Tracheal epithelial cell (primary cell): ENCODE measurements at places on chromosomes 12 and 14. TPM values are rescaled to one million over a fixed set of nuclear protein-coding genes. Genes with fewer than 3 reads are reported as not detected.

GZMB gene
- total RNA-seq = 0.21 TPM in 1 of 2 replicates, not detected in the other

INSM2 gene
- not detected in 2 replicates for total RNA-seq

NAB2 gene
- 40.9 and 60.0 TPM in 2 replicates for total RNA-seq

CLMN gene
- 6.4 and 7.2 TPM in 2 replicates for total RNA-seq

RIN3 gene
- total RNA-seq = 0.96 and 3.2 TPM in 2 replicates

DPPA3 gene
- not detected in 2 replicates for total RNA-seq

KLRF1 gene
- 0.48 TPM in 1 of 2 replicates, not detected in the other for total RNA-seq

AKAP3 gene
- total RNA-seq = 1.4 and 1.9 TPM in 2 replicates

B4GALNT3 gene
- 5.5 and 10.6 TPM in 2 replicates for total RNA-seq

TMCC3 gene
- total RNA-seq = 7.2 and 24.3 TPM in 2 replicates

ENO2 gene
- 6.6 and 31.1 TPM in 2 replicates for total RNA-seq

SRRM4 gene
- total RNA-seq = not detected in 2 replicates

RAB35 gene
- total RNA-seq = 22.4 and 27.0 TPM in 2 replicates

CEBPE gene
- not detected in 2 replicates for total RNA-seq

CABP1 gene
- not detected in 2 replicates for total RNA-seq

SERPINA1 gene
- 1.1 and 10.6 TPM in 2 replicates for total RNA-seq

FGD4 gene
- total RNA-seq = 21.4 and 31.1 TPM in 2 replicates

C12orf50 gene
- not detected in 2 replicates for total RNA-seq

DERA gene
- 73.1 and 77.6 TPM in 2 replicates for total RNA-seq

HSPB8 gene
- 0.43 and 14.9 TPM in 2 replicates for total RNA-seq

CLEC1A gene
- under 0.01 TPM in 1 of 2 replicates, not detected in the other for total RNA-seq

HSPA2 gene
- 3.4 and 8.4 TPM in 2 replicates for total RNA-seq

POLR3B gene
- total RNA-seq = 8.2 and 8.7 TPM in 2 replicates

ADGRD1 gene
- not detected in 2 replicates for total RNA-seq

PPP1R13B gene
- 5.5 and 8.0 TPM in 2 replicates for total RNA-seq

CMKLR1 gene
- not detected in 2 replicates for total RNA-seq

LYZ gene
- total RNA-seq = not detected in 2 replicates

KRT78 gene
- 1.3 and 1.7 TPM in 2 replicates for total RNA-seq

KCNK10 gene
- total RNA-seq = not detected in 2 replicates

PLEKHG3 gene
- 56.1 and 101 TPM in 2 replicates for total RNA-seq

TTC9 gene
- total RNA-seq = 6.4 and 7.0 TPM in 2 replicates

PSMB5 gene
- 186 and 259 TPM in 2 replicates for total RNA-seq

SSPN gene
- 1.5 and 3.4 TPM in 2 replicates for total RNA-seq

YY1 gene
- total RNA-seq = 47.5 and 62.0 TPM in 2 replicates

LMNTD1 gene
- total RNA-seq = not detected in 2 replicates

NGDN gene
- 50.1 and 75.9 TPM in 2 replicates for total RNA-seq

ZC2HC1C gene
- 0.24 and 0.64 TPM in 2 replicates for total RNA-seq

RIPK3 gene
- total RNA-seq = 2.1 and 5.1 TPM in 2 replicates

SLC22A17 gene
- 1.5 and 8.7 TPM in 2 replicates for total RNA-seq

TEDC1 gene
- 2.3 and 5.1 TPM in 2 replicates for total RNA-seq

TMEM117 gene
- 7.2 and 9.0 TPM in 2 replicates for total RNA-seq

CCDC184 gene
- not detected in 2 replicates for total RNA-seq

FAM181A gene
- total RNA-seq = not detected in 2 replicates

GLIPR1L1 gene
- not detected in 2 replicates for total RNA-seq
